ENCODE measurements at places on chromosomes 5 and 9. TPM values are rescaled to one million over a fixed set of nuclear protein-coding genes. Genes with fewer than 3 reads are reported as not detected.

The PCDHGA12 gene
- 0.66 TPM for total RNA-seq

The GAPT gene
- not detected for total RNA-seq

The CDKN2A gene
- not detected for total RNA-seq

The ARHGEF37 gene
- 0.02 TPM for total RNA-seq

The PDLIM7 gene
- 262 TPM for total RNA-seq

The SLC6A19 gene
- total RNA-seq: not detected

The ECSCR gene
- 67.7 TPM for total RNA-seq

The SPINK7 gene
- total RNA-seq: not detected

DNA sequence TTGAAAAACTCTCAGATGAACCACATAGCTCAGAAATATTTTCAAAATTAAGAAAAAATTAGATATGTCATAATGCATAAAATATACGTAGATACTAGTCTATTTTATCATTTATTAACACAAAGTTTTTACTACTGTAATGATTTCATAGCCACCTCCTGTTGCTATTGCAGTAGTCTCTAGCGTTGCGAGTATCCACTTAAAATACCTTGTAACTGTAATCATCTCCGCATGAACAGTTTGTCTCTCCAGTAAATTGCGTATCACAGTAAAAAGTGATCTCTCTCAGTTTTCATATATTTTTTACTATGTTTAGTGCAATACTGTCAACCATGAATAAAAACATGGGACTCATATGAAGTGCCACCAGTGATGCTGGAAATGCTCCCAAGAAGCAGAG is 417.9 kb upstream of the ZNF462 start:
- no peak for DNase-seq

GRCh38 chr9:87502391-87503221 is 4.9 kb downstream of the DAPK1 start:
- DNase-seq: no peak

DNA sequence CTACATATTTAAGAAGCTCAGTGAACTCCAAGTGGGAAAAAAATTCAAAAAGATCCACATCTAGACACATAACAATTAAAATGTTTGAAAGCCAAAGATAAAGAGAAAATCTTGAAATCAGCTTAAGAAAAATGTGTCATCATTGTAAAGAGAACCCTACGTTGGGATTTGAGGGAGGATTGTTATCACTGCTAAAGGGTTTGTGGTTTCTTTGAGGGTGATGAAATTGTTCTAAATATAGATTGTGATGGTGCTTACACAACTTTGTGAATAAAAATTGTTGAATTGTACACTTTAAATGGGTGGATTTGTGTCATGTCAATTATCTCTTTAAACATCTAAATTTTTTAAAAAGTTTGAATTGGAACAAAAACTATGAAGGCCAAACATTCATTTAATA is 92.2 kb upstream of the ADAMTS19 start:
- DNase-seq: peak; percentile 30

DNA sequence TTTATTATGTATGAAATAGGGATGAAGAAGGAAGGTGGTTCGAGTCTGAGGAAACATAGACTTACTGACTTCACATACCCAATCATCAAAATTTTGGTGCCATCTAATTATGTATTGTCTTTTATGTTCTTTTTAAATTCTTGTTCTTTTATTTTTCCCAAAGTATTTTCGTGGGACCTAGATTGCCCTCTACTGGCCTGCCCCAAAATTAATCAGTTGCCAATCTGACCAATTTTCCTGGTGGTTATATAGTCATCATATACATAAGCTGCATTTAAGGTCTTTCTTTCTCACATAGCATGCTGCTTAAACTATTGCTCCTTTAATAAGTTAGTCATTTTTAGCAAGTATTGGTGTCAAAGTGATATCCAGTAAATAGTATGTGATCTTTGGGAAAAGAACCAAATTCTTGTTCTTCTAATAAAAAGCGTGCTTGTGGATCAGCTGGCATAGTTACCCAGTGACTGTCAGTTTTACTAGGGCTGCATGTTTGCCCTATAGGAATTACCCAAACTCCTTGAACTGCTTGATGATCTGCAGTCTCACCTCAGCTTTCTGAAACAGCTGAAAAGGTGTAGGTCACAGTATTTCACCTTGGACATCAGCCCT is 223.5 kb downstream of the SH3GL2 start:
- no peak for DNase-seq

GRCh38 chr9:127942216-127943010 is 4.8 kb upstream of the DPM2 start:
- DNase-seq: peak; percentile 35

- DNase-seq: no peak
Observed at GRCh38 chr5:16095612-16096011, 84.0 kb downstream of the MARCHF11 start.

GRCh38 chr9:114364134-114365041 is 23.4 kb downstream of the AKNA start:
- peak; percentile 66 for DNase-seq

DNA sequence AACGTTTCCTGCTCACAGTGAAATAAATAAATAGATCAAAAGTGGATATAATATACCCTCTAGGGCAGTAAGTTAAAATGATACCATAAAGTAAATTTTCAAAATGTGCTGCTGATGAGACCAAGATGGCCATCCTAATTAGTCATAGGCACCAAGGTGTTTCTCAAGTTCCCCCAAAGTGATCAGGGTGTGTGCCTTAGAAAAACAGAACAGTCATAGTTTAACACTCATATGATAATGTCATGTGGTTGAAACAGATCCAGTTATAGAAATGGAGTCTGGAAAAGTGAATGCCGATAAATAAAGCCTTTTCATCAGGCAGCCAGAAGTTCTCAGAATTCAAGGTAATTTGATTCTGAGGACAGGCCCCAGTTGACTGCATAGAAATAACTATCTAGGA is 161.5 kb upstream of the CDKN2B start:
- no peak for DNase-seq

DNA sequence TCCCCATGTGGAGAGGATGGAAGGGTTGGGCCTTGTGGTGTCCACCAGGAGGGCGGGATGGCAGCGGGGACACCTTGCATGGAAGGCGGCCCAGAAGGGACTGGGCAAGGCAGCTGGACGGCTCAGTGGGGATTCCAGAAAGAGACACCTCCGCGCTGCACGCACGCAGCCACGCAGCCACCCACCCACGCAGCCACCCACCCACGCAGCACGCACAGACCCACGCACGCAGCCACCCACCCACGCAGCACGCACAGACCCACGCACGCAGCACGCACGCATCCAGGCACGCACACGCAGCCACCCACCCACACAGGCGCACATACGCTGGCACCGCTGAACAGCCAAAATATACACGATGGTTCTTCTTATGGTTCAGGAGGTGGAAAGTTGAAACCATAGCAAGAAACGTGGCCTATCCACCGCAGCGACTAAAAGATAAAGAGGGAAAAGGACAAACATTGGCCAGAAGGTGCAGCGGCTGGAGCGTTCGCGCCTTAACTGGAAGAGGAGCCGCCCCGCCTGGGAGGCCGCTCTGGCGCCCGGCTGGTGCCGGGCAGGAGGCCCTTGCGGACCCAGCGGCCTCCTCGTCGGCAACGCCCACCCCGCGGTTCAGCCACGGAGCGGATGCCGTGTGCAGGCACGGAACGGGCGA is 22.2 kb upstream of the EXOC3 start:
- no peak for DNase-seq

DNA sequence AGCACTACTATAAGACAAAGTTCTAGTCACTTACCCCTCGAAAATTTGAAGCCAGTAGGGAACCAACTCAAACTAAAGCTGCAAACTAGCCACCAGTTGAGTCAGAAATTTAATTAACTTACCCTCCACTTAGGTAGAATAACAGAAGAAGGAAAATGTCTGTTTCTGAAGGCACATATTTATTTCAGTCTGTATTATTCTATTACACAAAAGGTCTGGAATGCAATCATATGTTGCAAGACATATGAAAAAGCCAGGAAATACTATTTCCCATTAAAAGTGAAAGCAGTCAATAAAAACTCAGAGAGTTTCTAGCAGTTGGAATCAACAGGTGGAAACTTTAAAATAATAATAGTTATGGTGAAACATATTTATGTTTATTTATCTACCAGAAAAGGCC is 79.2 kb upstream of the SLCO4C1 start:
- no peak for DNase-seq

DNA sequence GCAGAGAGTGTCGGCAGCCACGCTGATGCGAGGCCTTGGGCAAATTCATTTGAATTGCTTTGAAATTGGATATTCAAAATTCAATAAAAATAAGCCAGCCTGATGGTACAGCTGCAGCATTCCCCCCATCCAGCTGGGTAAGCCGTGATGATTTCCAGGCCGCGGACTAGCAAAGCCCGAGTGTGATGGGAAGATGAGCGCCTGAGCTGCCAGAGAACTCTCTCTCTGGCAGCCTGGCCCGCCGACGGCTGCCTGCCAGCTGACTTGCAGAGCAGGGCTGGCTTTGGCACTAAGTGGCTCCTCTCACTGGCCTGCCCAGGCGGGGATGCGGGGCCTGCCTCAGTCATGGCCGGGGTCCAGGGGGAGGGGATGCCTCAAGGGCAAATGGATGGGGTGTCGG is 268.3 kb upstream of the WWC1 start:
- DNase-seq: no peak

DNA sequence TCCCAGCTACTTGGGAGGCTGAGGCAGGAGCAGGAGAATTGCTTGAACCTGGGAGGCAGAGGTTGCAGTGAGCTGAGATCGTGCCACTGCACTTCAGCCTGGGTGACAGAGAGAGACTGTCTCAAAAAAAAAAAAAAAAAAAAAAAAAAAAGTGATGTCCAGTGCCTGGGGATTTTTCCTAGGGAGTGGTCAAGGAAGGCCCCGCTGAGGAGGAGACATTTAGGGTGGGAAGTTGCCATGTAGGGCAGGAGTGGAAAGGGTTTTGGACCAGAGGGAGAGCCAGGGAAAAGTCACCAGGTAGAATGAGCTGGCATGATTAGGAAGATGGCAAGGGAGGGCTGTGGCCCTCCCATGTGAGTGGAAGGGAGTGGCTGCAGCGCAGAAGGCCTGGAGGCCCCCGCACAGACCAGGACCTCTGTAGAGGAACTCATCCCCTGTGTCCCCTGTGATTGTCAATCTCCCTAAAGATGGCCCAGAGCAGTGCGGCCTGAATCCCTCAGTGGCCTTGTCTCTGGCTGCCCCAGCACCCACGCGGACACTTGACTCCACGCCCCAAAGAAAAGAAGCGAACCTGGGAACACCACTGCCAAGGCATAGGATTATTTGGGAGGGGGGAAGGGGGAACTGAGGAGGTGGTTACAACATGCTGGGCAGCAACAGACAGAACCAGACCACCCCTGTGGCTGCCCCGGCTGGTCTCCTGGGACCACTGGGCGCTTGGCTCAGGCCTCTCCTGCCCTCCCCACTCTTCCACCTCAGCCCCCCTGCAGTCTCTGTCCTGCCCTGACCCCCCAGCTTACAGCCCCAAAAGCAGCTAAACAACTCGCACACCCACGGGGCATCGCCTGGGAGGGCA is 2.6 kb upstream of the SQSTM1 start:
- DNase-seq: no peak

DNA sequence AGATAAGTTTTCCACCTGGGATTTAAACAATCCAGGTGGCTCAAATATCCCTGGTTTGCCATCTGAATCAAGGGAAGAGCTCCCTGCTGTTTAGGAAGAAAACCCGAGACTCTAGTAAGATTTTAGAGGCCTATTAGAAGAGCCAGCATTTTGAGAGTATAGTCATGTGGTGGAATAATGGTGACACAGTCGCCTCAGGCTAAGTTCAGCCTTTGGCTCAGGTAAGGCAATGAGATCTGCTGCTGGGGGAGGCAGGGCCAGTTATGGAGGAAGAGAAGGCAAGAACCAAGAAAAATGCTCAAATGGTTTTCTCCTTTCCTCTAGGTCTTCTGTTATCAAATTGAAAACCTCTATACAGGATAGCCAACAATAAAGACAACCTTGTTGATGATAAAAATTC is 16.2 kb downstream of the RAD1 start:
- DNase-seq: no peak

DNA sequence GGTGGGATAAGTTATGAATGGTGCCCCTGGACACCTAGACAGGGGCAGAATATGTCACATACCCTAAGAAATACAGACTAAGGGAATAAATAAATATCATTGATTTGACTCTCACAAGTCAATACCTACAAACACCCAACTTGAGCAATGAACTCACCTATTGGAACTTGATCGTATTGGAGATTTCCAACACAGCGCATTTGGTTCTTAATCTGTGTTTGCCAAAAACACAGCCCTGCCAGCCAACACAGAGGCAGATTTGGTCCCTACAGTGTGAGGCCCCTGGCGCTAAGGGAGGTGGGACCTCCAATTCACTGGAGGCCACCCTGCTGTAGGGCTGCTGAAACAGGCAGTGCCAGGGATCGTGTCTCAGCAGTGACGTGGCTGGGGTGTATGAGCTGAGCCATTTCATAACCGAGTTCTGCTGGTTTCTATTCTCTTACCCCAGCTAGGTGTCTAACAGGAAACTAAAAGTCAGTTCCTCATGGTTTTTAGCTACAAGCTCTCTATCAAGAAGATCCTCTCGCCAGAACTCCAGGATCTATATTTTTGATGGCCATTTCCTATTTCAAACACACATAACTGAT is 84.5 kb downstream of the SLC1A1 start:
- no peak for DNase-seq

DNA sequence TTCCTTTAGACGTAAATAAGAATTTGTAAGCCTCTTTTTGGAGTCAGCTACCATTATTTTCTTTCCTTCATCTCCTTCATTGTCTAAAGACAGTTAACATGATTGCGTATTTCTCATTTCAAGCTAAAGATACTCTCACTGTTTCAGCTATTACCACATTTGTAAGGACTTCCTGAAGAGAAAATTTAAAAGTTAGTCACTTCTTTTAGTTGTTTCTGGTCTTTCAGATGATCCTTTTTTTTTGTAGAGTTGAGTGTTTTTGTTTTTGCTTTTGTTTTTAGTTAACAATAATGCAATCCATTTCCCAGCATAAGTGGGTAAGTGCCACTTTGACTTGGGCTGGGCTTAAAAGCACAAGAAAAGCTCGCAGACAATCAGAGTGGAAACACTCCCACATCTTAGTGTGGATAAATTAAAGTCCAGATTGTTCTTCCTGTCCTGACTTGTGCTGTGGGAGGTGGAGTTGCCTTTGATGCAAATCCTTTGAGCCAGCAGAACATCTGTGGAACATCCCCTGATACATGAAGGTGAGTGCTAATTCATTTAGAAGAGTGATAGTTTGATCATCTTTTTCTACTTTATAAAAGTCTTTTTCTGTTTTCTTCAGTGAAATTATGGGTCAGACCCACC is 2.0 kb downstream of the IL31RA start:
- no peak for DNase-seq

DNA sequence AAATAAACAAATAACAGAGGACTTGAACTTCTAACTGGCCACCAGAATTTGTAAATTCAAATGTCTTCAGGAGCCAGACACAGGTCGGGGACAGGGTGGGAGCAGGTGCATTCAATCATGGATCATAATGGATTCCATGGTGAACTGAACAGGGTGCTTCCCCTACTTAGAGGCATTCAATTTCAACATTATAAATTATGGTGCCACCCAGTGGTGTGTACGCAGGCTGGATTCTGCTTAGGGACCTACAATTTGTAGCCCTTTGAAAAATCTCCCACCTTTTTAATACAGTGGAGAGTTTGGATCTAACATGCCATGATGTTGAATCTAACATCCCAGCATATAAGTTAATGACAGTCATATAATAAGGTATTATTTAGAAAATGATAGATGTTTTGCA is 22.3 kb downstream of the KLF9 start:
- DNase-seq: no peak
